ENCODE measurements at places on chromosomes 7 and 10.

DNA sequence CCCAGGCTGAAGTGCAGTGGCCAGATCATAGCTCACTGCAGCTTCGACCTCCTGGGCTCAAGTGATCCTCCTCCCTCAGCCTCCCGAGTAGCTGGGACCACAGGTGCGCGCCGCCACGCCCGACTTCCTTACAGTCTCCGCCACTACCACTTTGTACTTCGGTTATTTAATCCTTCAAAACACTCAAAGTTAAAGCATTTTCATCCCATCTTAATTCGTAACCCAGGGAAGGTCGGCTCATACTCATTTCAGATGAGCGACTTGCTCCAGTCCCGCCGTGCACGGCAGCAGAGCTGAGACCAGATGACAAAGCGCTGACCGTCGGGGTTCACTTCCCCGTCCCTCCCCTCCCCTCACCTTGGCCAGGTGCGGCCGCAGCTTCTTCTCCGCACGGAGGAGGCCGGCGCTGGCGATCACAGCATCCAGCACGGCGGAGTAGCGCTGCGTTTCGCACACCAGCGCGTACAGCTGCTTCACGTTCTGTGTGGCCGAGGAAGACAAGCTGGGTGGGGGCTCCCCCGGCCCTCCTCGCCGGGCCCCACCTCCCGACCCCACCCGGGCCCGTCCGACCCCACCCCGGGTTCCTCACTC lies 457 bp downstream of the NSUN5 start:
- DNase-seq = no peak

- no peak for DNase-seq
These were observed 66.3 kb upstream of the ZRANB1 start for GRCh38 chr10:124875596-124875995.

DNA sequence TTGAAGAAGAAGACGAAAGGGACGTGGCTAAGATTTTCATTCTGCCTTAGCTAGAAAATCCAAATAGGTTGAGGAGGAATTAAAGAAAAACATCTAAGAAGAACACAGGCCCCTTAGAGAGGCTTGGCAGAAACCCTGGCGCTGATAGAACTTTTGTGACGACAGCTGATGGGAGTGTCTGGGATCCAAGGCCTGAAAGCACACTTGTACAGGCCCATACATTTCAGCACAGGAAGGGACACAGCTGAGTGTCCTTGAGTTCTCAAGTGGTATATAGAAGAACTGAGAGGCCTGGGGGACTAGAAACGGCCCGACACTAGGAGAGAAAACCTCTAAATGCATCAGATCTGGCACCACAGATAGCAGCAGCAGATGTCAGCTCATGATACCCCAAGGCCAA lies 39.5 kb downstream of the PRPS1L1 start:
- DNase-seq = no peak

GRCh38 chr7:42745357-42746059 lies 166.4 kb downstream of the C7orf25 start:
- peak; percentile 23 for DNase-seq

GRCh38 chr7:99129001-99129400 lies 14.9 kb downstream of the SMURF1 start:
- DNase-seq = no peak

GRCh38 chr10:12418000-12418399 lies 68.7 kb downstream of the CAMK1D start:
- no peak for DNase-seq

GRCh38 chr10:84423719-84424118 lies 95.3 kb downstream of the CCSER2 start:
- DNase-seq = no peak

GRCh38 chr7:46432708-46433107 lies 511.6 kb upstream of the IGFBP3 start:
- no peak for DNase-seq

GRCh38 chr7:121544726-121545125 lies 148.6 kb upstream of the FAM3C start:
- DNase-seq = no peak

- DNase-seq = no peak
These were observed 9.2 kb downstream of the AQP1 start for GRCh38 chr7:30920584-30921539.

- DNase-seq = no peak
These were observed 4.6 kb downstream of the EMX2 start for GRCh38 chr10:117547016-117547715.

GRCh38 chr10:112583236-112583939 lies 136.4 kb downstream of the VTI1A start:
- DNase-seq = no peak

GRCh38 chr7:39367943-39368342 lies 198.3 kb upstream of the YAE1 start:
- DNase-seq = no peak

- DNase-seq = no peak
These were observed 31.8 kb upstream of the HTR5A start for GRCh38 chr7:155038335-155038734.

- no peak for DNase-seq
These were observed 9.2 kb downstream of the FOXL3 start for GRCh38 chr7:299169-299568.

- no peak for DNase-seq
These were observed 10.6 kb downstream of the FASTK start for GRCh38 chr7:151069841-151070573.

DNA sequence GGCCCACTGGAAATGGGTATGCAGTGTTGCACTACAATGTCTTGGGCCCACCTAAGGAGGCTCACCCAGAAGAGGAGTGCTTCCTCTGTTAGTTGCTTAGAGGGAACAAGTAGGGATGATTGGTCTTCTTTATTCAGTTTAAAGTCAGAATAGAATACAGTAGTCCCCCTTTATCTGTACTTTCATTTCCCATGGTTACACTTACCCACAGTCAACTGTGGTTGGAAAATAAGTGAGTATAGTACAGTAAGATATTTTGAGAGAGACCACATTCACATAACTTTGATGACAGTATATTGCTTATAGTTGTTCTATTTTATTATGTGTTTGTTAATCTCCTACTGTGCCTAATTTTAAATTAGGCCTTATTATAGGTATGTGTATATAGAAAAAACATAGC lies 151.4 kb downstream of the COL28A1 start:
- DNase-seq = no peak

- DNase-seq = no peak
These were observed 534.6 kb upstream of the NRP1 start for GRCh38 chr10:33869028-33869427.

- DNase-seq = no peak
These were observed 472.9 kb upstream of the AKR1E2 start for GRCh38 chr10:4353059-4353655.

GRCh38 chr10:72364239-72364777 lies 9.6 kb upstream of the DNAJB12 start:
- DNase-seq = peak; percentile 90

- peak; percentile 4 for DNase-seq
These were observed at the start of gene KCNMA1 for GRCh38 chr10:77637532-77638320. KCNMA1 (minus strand) TSS chr10:77637808.

- DNase-seq = no peak
These were observed 513.6 kb downstream of the HTR7 start for GRCh38 chr10:90344226-90344625.

GRCh38 chr7:16914771-16915170 lies 33.0 kb upstream of the AGR3 start:
- no peak for DNase-seq

All from NCI-H446 (cell line).